ENCODE measurements at places on chromosomes 11 and 22.

GRCh38 chr11:67525275-67525976 lies 2.2 kb upstream of the CABP2 start:
- DNase-seq, result no peak

DNA sequence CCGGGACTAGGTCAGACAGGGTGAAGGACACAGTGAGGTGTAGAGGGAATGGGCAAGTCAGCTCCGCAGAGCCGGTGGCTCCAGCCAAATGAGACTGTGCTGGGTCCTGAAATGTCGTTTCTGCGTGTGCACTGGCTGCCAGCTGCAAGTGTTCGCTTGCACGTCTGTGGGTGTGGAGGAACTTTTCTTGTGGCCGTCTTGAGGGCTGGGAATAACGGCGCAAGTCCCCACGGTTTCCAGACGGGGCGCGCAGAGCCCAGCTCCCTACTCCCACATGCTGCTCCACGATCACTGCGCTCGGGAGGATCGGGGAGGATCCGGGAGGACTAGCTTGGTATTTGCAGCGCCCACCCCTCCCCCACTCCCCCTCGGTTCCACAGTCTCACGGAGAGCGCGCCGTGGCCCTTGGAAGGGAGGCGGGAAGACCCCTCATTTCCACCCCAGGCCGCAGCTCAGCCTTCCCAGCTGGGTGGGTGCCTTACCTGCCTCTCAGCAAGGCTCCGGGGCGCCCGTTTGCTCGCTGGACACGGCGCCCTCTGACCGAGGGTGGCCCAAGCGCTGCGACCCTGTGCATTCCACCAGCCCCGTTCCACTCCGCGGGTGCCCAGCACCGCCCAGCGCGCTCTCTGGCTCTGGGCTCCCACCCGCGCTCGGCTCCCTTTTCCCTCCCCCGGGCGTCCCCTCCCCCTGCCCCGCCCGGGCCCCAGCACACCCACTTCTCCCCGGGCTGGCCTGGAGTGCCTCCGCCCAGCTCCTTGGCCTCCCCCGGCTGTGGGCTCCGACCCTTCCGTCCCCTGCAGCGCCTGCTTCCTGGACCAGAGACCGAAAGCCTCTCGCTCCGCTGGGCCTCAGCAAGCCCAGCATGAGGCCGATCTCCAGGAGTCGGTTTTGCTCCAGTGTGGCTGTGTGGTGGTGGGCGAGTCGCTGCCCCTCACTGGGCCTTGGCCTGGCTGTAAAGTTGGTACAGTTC lies at the start of gene KCNE3:
TSS of gene KCNE3 (minus strand) at position 634 of the 970 bp plus-strand sequence. CDS start 9,986 bp downstream, outside the sequence.
- no peak for DNase-seq

GRCh38 chr11:2306877-2307500 lies 5.2 kb downstream of the TSPAN32 start:
- no peak for DNase-seq

DNA sequence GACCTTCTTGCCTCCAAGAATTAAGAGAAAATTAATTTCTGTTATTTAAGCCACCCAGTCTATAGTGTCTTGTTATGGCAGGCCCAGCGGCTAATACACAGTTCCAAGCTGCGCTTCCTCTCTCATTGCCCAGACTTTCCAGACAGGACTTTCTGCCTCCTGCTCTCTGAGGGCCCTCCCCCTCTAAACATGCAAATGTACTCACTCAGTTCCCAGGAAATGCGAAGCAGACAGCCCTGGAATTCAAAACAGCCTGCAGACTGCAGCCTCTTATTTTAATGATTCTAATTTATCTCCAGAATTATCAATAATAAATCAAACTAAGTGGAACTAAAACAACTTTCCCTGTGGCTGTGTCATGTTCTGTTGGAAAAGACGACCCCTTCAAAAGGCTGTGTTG lies 115.5 kb upstream of the ISX start:
- no peak for DNase-seq

DNA sequence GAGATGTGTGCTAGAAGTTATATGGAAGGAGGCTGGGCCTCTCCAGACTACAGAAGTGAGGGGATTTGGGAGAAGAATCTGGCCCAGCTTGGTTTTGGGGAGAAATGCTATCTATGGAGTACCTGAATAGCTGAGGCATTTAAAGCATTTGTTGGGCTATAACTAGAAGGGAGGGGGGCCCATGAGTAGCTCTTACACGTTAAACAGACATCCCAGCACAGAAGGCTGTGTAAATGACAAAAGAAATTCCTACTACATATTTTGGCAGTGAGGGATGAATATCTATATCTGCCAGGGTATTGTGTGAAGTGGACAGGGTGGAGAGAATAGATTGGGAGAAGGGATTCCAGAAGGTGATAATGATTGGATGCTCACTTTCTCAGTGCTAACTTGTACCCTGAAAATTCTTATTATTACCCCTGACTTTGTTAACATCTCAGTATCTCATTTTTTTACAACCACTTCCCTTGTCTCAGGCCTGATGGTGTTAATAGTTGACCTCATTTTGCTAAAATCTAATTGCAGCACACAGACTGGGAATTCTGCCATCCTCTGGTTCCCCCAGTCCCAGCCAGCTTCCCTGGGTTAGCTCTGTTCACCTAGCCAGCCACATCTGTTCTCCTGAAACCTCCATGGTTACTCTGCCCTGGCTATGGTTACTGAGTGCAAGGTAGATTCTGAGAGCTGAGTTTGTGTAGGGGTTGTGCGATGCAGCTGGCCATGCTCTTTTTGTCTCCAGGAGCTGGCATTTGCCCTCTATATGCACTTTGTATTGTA lies 28.8 kb upstream of the RRM1 start:
- no peak for DNase-seq

DNA sequence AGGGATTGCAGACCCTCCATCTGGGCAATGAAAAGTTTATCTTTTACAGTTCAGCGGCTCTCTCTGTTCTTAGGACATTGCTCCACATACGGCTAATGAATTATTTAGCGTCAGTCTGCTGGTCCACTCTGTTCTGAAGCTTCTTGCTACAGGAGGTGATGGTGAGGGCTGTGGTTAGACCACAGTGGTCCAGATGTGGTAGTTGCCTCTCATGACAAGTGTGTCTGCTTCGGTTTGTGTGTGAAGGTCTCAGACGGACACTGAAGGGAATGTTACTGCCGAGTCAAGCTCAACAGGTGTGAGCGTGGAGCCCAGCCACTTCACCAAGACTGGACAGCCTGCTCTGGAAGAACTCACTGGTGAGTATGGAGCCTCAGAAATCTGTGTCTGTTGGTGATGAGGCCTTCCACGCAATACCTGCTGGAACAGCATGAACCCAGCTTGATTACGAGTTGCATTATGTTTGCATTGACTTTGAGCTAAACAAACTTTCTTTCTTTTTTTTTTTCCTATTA lies 220.8 kb downstream of the DBX1 start:
- no peak for DNase-seq

DNA sequence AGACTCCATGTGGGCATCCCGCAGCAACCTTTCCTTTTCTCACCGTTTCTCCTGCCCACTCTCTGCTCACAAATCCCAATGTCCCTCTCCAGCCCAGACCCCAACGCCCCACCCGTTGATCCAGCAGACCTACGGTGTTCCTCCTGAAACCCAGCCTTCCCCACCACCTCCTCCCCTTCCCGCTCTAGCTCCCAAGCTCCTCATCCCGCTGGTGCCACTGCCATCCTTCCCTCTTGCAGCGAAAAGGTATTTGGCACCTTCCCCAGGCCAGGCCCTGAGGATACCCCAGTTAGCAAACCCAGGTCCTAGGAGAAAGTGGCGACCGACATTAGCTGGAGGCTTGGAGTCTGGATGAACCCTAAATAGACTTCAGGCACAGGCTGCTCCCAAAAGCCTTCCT lies 84.0 kb upstream of the RTL6 start:
- no peak for DNase-seq

DNA sequence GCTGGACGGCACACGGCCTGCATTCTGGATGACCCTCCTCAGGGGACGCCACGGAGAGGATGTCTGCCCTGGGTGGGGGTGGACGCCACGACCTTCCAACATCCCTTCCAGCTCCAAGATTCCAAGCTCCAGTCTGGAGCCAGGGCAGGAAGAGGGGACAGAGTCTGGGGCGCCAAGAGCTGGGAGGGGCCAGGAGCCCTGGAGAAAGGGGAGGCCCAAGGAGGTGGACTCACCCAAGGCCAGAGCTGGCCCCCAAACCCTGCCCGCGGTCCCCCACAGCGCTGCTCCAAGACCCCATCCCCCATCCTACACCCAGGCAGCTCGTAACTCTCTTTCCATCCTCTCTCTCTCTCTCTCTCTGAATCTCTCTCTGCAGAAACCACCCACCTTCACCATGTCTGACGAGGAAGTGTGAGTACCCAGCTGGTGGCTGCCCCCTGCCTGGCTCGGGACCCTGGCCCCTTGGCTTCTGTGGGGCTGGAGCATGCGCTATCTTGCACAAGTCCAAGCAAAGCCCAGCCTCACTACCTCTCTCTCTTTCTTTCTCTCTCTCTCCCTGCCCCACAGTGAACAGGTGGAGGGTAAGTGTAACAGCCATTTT lies 3.1 kb downstream of the TNNT3 start:
- no peak for DNase-seq

- DNase-seq, result no peak
Measured at GRCh38 chr11:123284454-123284853, 89.4 kb upstream of the CLMP start.

- no peak for DNase-seq
Measured at GRCh38 chr22:35150183-35151107, 84.5 kb downstream of the ISX start.

DNA sequence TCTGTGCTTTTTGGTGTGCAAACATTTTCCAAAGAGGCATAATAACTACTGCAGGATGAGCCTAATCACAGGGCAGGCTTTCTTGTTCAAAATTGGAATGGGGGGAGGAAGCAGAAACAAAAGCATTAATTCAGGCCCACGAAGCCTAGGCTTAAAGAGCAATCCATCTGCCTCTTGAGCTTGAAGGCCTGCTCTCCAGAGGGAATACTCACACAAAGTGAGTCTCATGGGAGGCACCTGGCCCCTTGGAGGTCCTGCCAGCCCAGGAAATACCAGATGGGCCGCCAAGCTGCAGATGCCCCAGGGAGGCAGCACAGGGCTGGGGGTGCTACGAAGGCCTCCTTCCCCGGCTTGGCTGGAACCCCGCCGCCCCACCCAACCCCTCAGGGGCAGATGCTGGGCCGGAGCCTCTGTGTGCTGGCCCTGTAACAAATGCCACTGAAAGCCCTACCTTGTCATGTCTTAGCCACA lies 39.3 kb upstream of the COMT start:
- no peak for DNase-seq

DNA sequence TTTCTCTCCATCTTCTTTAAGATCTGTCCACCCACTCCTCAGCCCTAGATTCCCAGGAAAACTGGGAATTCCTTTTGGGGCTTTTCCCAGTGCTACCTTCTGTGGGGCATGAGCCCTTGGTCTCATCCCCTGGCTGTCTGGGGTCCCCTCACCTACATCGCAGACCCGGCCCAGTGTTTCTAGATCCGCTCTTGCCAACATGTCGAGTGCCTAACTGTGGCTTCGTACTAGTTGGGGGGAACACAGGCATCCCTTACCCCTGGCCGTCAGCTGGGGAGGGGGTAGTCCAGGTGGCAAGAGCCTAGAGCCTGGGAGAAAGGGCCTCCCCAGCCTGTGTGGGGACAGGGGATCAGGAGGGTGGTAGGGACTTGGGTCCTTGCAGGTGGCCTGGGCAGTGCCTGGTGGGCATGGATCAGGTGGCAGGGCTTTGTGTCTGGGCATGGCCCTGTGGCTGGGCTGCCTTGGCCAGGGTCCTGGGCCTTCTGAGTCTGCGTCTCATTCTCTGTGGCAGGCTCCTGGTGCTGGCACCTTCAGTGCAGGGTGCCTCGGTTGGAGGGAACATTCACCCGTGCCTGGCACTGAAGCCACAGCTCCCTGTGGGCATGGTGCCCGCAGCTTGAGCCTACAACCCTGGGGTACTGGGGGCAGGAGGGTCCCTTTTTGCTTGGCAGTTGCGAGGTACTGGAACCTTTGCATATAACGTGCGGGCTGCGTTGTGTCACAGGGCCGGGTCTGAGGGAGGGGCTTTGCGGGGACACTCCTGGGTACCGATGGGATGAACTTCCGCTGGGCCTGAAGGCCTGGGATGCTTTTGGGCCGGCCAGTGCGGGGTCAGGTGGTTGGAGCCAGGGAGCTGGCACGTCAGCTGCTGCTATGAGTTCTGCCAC lies 4.1 kb downstream of the KCNQ1 start:
- no peak for DNase-seq

GRCh38 chr22:35330258-35330861 lies 30.7 kb downstream of the TOM1 start:
- DNase-seq, result no peak

DNA sequence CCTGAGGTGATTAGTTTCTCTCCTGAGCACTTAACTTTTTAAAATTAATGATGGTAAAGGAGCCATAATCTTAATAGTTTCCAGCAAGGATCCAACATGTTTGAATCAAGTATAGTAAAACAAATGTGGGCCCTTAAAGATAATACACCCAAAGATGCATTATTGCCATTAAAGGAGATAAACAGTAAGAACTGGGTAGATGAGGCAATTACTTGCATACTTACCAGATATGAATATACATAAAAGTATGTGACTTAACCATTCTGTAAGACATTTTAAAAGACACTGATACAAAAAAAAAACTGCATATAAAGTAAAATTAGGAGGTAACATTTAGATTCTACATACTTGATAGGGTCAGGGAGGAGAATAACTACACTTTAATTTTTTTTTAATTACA lies 48.2 kb downstream of the CADM1 start:
- no peak for DNase-seq

- DNase-seq, result no peak
Measured at GRCh38 chr11:2915473-2915872, 13.7 kb downstream of the PHLDA2 start.

DNA sequence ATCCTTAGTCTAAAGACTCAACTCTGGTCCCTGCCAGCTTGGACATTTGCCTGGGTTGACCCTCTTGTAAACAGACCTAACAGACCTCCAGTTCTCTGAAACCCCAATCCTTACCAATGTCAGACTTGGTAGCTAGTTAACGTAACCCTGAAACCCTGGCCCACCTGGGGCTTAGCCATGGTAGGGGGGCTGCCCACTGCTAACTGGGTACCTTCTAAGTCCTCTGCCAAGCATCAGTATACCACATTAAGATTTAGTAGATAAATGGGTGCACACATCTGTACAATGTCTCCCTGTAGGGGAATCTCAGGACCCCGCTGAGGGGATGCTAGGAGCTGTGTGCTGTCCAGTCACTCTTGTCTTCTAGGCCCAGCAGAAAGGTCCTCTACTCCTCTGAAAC lies 29.9 kb upstream of the TH start:
- no peak for DNase-seq

All from glomerular endothelial cell (primary cell).